Fibroblast of lung (primary cell): ENCODE measurements at places on chromosomes 12 and 14.
A peak's percentile ranks its signal among the peaks of the same experiment; 100 is the strongest.

DNA sequence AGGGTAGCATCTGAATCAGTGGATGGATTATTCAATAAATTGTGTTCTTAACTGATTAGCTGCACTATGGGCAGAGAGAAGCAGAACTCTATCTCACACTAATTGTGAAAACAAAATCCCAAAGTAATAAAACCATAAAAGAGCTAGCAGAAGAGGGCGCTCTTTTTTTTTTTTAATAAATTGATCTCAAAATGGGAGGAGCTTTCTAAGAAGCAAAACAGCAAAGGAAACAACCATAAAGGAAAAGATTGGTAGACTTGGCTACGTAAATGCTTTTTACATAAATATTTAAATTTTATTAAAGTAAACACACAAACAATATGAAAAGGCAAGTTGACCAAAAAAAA lies 1.5 kb upstream of the TM7SF3 start:
- DNase-seq = peak; percentile 34

DNA sequence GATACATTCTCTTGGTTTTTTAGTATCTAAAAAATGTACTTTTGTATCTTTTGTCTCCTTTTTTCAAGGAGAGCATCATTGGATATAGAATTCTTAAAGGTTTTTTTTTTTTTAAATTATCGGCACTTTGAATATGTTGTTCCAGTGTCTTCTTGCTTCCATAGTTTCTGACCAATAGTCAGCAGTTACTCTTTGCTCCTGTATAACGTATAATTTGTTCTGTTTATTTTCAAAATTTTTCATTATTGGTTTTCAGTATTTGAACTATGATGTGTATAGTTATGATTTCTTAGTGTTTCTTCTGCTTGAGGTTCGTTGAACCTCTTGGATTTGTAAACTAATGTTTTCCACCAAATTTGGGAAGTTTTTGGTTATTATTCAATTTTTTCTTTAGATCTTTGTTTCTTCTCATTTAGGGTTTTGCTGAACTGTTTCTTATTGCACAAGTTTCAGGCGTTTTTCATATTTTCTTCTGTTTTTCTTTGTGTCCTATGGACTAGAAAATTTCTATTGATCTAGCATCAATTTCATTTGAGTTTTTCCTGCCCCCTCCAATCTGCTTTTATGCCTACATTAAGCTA lies 93.9 kb downstream of the PLBD1 start:
- DNase-seq = peak; percentile 52

- no peak for DNase-seq
These were observed 51.4 kb downstream of the TMEM132C start for GRCh38 chr12:128318341-128318740.

- DNase-seq = peak; percentile 61
These were observed 79.4 kb upstream of the PLEKHG7 start for GRCh38 chr12:92623386-92623785.

GRCh38 chr14:34034447-34035176 lies 83.7 kb upstream of the EGLN3 start:
- DNase-seq = no peak

DNA sequence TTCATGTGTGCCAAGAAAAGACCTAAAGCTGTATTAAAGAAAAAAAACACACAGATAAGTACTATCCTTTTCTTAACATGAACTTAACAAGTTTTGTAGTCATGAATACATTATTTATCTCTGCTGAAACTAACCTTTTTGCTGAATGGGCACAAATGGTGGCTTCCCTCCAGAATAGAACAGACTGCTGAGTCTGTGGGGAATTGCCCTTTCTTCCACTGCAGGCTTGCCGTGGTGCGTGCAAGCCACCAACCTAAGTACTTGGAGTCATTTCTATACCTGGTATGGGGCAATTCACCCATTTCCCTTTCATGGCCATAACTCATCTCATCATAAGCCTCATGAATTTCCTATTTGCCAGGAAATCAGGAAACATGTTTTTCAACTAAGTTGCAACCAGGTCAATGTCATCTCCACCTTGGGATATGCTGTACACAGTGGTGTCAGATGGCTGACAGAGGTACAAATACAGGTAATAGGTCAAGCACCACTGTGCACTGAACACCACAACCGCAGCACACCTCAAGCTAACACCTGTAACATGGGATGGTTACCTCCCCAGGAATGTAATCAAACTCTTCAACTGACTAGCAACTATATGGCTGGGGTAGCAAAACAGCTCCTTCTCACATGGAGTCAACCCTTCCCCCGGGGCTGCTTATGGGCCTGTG lies 49.9 kb downstream of the CATSPERB start:
- DNase-seq = no peak

DNA sequence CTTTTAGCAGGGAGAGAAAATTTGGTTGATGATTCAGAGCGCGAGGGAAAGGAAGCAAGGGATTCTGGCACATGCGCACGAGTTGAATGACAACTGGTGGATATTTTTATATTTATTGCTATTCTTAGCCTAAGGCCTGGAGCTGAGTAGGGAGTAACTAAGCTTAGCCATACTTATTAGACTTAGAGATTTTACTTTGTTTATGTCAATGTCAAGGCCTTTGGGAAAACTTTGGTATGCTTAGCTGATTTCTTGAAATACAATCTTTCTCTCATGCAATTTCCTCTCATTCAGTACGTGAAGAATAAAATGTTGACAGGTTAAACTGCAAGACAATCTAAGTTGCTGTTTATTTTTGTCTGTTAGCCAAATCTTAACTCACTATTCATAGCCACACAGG lies 101.1 kb downstream of the CRADD start:
- peak; percentile 93 for DNase-seq

DNA sequence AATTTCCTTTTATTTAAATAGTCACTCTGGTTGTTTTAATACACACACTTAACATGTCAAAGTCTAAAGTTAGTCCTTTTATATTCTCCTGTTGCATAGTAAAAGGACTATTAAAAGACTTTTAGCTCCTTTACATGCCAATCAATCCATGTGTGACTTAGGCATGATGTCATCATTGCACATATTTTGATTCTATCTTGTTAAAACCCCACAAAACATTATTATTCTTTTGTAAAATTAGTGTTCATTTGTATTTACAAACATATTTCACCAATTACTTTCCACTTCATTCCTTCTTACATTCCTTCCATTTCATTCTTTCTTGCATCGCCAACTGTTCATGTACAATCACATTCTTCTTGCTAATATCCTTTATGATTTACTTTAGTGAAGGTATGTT lies 39.6 kb downstream of the TC2N start:
- DNase-seq = no peak

- DNase-seq = peak; percentile 63
These were observed 508 bp downstream of the HNRNPC start for GRCh38 chr14:21268617-21269251.

- DNase-seq = no peak
These were observed 44.7 kb downstream of the GPHB5 start for GRCh38 chr14:63273717-63274655.

- no peak for DNase-seq
These were observed 318.0 kb downstream of the ADGRD1 start for GRCh38 chr12:131271724-131272123.
